NCI-H1436 (cell line): ENCODE measurements at places on chromosomes 7 and 10.

DNA sequence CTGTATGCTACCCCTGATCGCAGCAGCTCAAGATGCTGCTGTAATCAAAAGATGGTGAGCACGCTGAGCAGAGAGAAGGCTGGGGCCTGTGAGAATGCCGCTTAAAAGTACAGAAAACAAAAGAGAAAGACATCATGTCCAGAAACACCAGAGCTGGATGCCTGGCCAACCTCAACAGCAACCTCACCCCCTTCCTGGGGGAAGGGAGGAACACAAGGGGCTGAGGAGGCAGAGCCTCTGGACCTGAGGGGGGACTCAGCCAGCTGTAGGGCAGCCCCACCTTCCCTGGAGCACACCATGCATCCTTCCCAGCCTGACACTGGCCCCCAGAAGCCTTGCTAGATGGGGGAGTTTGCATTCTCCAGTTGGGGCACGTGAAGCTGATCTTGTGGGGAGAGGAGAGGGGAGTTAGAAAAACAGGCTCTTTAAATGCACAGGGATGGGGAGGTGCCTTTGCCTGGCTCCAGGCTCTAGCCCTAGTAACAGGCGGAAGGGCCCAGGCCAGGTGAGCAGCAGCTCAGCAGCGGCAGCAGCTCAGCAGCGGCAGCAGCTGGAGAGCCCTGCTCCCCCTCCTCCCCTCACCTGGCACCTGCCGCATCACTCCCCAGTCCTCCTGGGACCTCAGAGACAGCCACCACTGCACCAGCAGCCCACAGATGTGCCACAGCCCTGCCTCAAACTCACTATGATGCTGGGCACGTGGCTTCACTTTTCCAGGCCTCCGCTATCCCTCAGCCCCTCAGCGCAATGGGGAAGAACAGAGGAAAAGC lies 156.3 kb downstream of the NEURL1 start:
- no peak for DNase-seq

DNA sequence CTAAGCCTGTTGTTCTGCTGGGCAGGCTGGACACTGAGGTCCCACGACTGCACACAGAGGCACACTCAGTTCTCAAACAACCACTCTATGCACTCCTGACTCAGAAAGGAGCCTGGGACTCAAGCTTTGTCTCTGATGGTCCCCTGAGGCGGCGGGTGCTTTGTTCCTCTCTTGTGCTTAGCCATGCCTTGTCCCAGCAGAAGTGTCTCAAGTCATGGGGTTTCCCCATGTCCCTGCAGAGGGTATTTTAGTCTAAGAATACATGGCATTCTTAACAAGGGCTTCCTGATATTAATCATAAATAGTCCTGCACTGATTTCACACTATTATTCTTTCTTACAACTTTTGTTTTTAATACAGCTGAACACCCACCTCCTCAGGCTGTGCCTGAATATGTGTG lies 72.5 kb downstream of the CXCL12 start:
- no peak for DNase-seq

DNA sequence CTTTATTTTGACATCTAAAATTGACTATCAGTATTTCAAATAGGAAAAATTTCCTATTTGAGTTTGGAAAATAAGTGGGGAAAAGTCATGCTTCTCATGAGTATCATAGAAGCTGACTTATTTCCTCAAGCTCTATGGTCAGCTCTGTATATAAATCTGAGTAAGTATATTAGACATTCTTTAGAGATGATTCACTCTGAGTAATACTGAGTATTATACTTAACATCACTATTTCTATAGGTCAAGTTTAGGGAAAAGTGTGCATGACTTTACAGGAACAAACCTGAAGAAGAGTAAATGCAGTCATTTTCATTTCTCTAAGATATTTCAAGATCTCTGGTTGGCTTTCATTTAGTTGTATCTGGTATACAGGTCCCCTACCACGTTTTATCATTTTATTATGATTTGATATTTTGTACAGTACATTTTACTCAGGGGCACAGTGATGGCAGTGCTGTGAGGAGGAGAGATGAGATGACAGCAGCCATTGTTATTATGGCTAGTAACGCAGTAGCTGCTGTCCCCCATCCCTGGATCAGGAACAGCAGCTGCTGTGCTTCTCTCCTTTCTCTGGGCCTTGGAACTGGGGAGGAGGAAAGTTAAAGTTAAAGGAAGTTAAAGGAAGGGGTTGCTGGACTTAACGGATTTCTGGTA lies 15.2 kb downstream of the SND1 start:
- no peak for DNase-seq

- DNase-seq = no peak
These were observed 19.6 kb downstream of the NOC3L start for GRCh38 chr10:94343151-94343550.

DNA sequence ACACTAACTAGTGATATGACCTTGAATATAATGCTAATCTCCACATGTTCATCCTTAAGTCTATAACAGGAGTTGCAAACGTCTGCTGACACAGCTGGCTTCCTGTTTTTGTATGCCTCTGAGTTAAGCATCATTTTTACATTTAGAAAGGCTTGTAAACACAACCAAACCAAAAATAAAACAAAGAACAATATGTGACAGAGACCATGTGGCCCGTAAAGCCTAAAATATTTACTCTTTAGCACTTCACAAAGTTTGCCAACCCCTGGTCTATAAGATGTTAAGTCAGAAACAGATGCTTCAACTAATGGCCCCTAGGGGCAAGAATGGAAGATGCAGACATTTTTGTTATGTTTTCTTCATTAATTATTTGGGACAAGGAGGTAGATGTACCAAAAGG lies 109.3 kb downstream of the CPEB3 start:
- DNase-seq = no peak

- DNase-seq = no peak
These were observed 15.5 kb downstream of the AMPH start for GRCh38 chr7:38615665-38616064.

- no peak for DNase-seq
These were observed 55.8 kb downstream of the NEURL1 start for GRCh38 chr10:103549349-103549685.

GRCh38 chr7:131638641-131639430 lies 82.4 kb upstream of the PODXL start:
- DNase-seq = no peak
